Right renal pelvis (tissue), 4 donors: ENCODE measurements at places on chromosomes 4 and X.

- DNase-seq = no peak
These were observed 68.1 kb downstream of the APBB2 start for GRCh38 chr4:41146196-41146595.

- no peak for DNase-seq
These were observed 37.8 kb downstream of the TET2 start for GRCh38 chr4:105184316-105184980.

- no peak for DNase-seq
These were observed 16.7 kb downstream of the BLOC1S4 start for GRCh38 chr4:6732441-6733357.

- DNase-seq = no peak
These were observed 34.8 kb downstream of the POLA1 start for GRCh38 chrX:24728530-24728929.

DNA sequence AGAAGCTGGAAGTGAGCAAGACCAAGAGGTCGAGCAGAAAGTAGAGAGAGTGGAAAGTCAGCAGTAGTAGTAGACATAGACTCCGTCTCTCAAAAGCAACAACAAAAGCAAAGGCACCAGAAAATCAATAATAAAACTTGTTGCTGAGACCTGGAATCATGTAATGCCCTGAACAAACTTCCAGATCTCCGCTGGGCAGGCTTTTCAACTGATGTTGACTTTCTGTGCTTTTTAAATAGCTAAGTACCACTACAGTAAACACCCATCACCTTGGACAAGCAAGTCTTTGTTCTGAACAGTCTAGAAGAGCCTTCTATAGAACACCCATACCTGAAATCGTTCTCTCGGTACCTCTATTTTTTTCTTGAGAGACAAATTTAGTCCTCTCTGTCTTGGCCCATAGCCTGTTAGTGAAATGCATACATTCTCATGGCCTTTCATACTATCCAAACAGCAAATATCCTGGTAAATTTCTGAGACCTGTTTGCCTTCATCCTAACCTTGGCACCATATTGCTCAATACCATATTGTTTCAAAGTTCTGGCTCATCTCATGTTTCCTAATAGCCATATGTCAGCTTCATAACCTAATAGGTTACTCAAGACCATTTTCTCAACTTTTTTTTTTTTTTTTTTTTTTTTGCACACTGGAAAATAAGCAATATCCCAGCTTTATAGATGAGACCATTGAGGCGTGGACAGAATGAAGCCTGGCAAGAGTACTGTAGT, 200.6 kb upstream of the RBPJ start:
- DNase-seq = no peak

DNA sequence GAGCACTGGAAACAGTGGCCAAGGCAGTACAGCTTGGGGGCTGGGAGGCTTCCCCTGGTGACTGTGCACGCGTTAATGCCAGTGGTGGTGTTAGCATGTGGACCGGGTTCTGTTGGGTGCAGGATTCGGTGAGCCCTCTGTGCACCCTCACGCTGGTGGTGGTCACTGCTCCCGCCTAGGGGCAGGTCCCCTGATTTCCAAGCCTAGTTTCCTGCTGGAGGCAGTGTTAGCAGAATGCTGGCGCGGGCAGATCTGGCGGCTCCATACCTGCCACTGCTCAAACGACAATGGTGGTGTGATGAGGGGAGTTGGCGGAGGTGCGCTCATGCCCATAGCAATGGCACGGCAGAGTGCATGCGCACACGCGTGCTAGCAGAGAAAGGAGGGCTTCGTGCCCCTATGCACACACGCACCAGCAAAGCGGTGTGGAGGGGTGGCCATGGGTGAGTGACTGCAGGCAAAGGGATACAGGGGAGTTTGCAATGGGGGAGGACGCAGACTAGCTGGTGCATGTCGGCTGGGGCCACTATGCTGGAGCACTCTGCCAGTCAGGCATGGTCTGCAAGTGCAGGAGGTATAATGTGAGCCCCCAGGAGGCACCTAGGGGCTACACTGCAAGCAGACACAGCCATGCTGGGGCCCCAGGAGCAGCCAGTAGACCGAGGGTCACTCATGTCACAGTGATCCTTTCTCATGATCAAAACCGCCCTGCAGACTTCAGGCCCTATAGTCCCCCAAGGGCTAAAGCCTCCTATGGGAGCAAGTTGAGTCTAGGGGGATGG, 93.0 kb downstream of the MAGEE1 start:
- no peak for DNase-seq

GRCh38 chrX:23575281-23575680, 92.0 kb upstream of the PRDX4 start:
- DNase-seq = no peak

GRCh38 chr4:122873821-122874593, 47.4 kb downstream of the FGF2 start:
- no peak for DNase-seq

DNA sequence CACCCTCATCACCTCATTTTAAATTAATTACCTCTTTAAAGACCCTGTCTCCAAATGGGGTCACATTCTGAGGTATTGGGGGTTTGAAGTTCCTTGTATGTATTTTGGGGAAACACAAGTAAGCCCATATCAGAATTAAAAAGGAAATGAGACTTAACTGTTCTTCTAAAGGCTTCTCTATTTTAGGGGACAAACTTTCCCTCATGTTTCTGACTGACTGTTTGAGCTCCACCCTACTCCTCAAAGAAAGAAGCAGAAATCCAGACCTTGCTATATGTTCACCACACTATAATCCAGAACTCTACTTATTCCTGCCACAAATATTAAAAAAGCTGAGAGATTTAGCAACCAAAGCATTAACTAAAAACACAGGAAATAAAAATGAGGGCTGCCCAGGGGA, 258.8 kb downstream of the ARHGAP24 start:
- DNase-seq = no peak

GRCh38 chrX:117407449-117408150, 709.0 kb downstream of the KLHL13 start:
- no peak for DNase-seq

GRCh38 chrX:21740329-21741274, 17.3 kb downstream of the SMPX start:
- no peak for DNase-seq

GRCh38 chr4:158644356-158644755, 27.3 kb downstream of the C4orf46 start:
- no peak for DNase-seq

- no peak for DNase-seq
These were observed 239.0 kb upstream of the GLRA2 start for GRCh38 chrX:14290335-14290734.

- no peak for DNase-seq
These were observed 334.5 kb downstream of the PACRGL start for GRCh38 chr4:21034728-21035127.

- no peak for DNase-seq
These were observed 137.8 kb downstream of the UCHL1 start for GRCh38 chr4:41394481-41394894.

DNA sequence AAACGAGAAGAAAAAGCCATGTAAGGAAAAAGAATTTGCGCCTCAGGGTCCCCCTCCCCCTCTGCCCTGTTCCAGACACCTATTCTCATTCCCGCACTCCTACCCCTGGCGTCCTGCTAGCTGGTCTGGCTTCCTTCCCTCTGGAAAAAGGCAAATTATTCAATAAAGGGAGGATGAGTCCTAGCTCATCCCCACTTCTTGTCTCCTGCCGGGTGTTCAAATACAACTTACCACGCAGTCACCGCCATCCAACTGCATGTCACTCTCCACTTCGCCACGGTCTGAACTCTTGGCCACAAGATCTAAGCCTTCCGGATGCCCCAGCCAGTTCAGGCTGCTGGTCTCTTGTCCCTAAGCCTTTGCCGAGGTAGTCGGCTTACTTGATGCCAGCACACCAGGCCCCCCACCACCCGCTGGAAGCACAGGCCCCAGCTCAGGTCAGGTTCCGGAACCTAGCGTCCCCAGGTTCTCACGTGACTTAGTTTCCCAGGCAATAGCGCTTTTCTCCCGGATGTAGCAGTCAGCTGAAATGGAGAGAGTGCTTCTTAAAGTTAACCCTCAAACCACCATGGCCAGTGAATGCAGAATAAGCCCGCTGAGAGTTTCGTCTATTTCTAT, 209.6 kb upstream of the SPIN4 start:
- peak; percentile 69 for DNase-seq

- no peak for DNase-seq
These were observed 68.9 kb upstream of the TRAM1L1 start for GRCh38 chr4:117154251-117154650.

DNA sequence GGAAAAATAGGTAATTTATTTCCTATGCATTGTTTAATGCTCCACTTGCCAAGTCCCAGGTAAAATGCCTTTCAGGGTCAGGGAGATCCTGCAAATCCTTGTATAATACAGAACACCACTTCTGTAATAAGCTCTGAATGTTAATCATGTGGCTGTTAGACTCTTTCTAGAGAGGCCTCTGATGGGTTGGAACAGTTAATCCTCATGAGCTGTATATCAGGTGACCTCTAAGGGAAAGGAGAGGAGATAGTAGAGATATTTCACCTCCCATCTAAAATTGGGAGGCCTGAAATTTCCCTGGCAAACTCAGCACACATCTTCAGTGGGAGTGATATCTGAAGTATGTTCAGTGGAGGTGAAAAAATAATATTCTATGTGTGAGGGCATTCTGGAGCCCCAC, 210.6 kb upstream of the WDFY3 start:
- DNase-seq = no peak

DNA sequence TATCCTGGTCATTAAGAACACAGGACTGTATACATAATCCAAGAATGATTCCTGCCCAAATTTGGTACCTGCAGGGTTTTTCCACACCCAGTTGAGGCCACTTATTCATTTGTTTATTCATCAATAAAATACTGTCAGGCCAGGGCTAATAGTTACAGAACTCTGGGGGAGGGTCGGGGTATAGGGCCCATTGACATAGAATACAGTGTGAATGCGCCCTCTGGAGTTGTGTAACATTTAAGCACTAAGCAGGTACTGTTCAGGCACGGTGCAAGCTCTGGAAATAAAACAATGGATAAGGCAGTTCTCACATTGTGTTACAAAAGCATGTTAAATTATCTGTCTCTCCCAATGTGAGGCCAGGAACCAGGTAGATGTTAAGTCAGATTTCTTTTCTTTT, 30.8 kb upstream of the LRBA start:
- no peak for DNase-seq
